ENCODE measurements at places on chromosomes 4 and X.

DNA sequence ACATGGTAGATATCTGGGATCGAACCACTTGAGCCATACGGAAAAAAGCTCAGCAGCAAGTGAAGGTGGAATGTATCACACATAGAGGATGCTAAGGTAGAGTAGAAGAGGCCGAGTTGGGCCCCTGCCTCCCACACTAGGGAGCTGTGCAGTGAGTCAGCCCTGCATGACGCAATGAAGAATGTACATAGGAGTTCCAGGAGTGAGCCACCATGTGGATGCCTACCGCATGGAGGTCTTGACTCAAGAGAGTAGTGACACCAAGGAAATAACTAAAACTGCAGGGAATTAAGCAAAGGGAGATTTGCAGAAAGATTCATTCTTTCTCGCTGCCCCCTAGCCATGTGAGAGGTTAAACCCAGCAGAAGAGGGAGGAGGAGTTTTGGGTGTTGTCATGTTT is 389.6 kb upstream of the IGFBP7 start:
- DNase-seq, result no peak

DNA sequence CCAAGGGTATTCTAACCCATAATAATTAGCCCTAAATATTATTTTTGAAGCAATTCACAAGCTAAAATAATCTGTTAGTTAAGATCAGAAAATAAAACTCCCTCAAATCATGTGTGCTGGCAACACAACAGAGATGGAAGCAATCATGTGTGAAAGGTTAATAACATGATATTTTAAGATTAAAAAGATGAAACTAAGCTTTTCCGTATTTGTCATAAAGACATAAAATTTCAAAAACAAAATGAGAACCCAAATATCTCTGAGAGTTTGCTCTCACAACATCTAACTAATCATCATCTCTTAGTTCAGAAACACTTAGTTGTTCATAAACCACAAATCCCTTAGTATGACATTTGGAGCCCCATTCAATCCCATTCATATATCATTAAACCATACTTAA is 749.1 kb downstream of the CCSER1 start:
- no peak for DNase-seq

DNA sequence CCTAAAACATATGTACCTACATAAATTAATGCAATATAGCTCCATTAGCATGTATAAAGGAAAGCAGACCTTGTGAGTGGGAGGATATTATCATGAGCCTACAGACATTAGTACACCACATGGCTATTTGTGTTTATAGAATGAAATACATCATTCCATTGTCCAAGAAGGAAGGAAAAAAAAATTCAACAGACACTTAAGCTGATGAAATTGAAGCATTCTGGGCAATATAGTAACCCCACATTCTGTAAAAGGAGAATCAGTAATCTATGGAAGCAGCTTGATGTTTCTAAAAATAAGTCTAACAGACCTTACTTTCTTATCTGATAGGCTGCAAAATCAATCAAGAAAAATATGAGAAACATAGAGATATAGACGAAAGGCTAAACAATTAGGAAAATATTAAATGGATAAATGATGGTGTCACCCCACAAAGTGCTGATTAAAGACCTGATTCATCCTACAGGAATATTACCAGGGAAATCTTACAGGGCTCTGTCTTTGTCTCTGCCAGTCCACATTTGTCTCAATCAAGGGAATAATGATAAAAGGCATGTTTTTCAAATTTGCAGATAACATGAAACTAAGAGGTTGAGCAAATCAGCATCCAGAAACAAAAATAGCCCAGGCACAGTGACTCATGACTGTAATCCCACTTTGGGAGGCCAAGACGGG is 76.8 kb downstream of the COMMD8 start:
- DNase-seq, result no peak

GRCh38 chr4:626201-627091 is 1.1 kb downstream of the PDE6B start:
- DNase-seq, result no peak

GRCh38 chrX:113790987-113791386 is 792.9 kb upstream of the HTR2C start:
- DNase-seq, result no peak

DNA sequence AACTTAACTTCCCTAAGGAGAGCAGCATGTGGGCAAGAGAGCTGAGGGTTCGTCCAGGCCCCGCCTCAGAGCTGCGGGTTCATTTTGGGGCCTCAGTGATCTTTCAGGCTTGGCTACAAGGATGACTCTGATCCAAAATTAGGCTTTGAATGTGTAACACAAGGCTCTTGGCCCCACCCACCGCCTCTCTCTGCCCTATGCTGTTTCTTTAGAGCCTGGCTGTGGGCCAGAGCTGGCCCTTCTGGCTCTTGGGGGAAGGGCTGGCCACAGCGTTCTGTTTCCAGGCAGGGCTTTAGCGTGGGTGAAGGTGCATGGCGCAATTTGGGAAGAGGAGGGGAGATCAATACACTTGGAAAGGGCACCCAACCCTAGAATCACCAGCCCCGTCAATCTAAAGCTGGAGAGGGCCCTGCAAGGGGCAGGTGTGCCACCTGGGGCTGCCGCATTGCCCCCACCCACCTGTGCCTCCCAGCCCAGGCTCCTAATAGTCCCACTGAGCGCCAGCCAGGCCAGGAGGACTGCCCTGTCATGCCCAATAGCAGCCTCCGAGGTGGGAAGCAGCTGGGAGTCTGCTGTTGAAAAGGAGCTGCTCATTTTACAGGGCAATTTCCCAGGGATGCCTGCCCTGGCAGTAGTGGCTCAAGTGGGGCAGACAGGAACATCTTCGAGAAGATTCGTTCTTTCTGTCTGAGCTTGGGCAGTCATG is 84.5 kb upstream of the MAML3 start:
- DNase-seq, result no peak

DNA sequence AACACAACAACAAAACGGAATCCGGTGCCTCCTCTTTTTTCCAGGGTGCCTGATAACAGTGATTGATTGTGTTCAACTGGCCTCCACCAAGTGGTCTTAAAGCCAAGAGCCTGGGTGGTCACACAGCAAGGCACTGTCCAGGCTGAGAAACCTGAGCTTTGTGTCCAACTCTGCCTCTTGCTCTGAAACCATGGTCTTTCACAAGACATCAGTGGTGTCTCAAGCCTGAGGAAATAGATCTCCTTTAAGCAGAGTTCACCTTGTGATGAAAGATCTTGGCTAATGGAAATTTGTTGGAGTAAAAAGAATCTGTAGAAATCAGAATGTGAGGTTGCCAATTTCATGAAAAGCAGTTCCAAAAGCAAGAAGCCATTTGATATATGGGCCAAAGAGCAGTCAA is 47.3 kb upstream of the ACSL1 start:
- DNase-seq, result no peak

- DNase-seq, result no peak
Observed at GRCh38 chr4:159308566-159309340, 205.9 kb downstream of the RAPGEF2 start.

- no peak for DNase-seq
Observed at GRCh38 chrX:139929876-139930275, 3.0 kb downstream of the ATP11C start.

DNA sequence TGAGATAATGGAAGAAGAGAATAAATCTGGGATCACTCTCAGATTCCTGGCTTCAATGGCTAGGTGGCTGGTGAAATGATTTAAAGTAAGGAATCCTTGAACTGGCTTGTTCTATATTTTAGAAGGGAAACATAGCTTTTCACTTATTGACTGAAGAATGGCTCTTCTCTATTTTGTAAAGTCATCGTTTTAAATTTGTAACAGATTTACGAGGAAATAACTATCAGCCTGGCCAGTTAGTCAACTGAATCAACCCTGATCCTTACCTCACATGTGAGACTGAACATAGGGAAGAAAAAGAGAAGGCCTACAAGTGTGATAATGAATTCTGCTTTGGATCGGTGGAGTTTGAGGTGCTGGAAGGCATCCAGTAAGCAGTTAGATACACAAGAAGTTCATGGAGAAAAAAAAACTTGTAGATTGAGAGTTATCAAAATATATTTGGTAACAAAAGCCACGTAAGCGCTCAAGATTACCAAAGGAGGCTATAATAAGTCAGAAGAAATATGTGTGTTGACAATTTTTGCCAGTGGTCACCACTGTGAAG is 12.0 kb downstream of the AREG start:
- DNase-seq, result no peak
